ENCODE measurements at places on chromosomes 7 and 10.

DNA sequence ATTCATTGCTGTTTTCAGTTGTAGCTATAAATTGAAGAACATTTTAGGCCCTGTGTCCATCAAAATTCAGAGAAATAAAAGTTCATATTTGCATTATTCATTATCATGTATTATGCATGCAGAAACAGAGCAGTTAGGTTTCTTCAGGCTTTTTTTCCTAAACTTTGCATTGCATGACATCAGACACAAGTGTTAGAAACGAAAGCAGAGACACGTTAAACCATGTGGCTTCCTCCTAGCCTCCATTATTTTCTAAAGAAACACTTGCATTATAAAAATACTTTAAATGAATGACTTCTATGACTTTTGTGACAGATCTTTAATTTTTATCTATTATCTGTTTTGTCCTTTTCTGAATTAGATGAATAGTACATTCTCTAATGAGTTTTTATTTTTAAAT is 8.8 kb upstream of the EBLN1 start:
- DNase-seq = no peak

- no peak for DNase-seq
These were observed 6.1 kb downstream of the GUSB start for GRCh38 chr7:65975814-65976445.

GRCh38 chr7:149713731-149714068 is 59.7 kb downstream of the ZNF467 start:
- no peak for DNase-seq

DNA sequence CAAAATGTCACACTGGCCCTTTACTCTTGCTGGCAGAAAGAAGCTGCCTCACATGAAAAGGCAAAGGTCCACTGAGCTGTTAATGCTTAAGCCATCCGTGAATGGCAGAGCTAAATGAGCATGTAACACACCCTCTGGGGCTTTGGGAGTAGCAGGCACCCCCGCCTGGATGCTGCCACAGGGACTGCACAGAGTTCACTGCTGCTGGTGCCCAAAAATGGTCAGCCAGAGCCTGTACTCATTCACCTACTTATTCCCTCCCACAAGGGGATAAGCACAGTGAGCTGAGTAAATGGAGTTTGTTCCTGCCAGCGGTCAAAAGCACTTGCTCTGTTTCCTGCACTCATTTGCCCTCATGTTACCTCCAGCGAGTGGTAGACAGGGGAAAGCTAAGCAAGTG is 374.0 kb upstream of the STEAP1 start:
- no peak for DNase-seq

DNA sequence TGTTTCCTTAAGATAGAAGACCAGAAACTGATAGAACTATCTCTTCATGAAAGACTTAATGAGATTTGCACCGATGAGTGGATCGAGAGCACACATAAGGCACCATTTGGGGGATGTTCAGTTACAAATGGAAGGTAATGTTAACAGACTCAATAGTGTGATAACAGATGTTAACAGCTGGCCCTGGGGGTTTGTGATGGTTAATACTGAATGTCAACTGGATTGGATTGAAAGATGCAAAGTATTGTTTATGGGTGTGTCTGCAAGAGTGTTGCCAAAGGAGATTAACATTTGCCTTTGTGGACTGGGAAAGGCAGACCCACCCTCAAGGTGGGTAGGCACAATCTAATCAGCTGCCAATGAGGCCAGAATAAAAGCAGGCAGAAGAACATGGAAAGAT is 130.5 kb upstream of the DGKB start:
- DNase-seq = no peak

Measured in activated CD8-positive, alpha-beta T cell treated with anti-CD3 and anti-CD28 coated beads for 36 hours (primary cell).